Fibroblast of lung (primary cell): ENCODE measurements at places on chromosomes 5 and 9.

DNA sequence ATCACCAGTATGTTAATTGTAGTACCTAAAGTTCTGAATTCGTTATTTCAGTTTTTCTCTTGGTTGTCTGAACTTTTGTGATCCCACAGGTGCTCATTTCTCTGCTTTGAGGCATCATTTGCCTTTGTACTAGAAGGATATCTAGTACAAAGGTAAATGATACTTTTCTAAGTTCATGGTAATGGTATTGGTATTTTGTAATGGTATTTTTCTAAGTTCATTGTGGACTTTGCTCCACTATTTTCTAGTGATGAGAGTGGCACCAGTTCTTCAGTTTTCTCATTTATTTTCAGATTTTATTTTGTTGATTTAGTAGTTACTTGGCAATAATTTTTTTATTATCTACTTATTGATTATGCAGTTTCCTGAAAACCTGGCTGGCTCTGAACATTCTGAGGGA is 42.0 kb downstream of the RAB24 start:
- no peak for DNase-seq

GRCh38 chr9:17064558-17064957 is 70.3 kb upstream of the CNTLN start:
- DNase-seq: no peak

DNA sequence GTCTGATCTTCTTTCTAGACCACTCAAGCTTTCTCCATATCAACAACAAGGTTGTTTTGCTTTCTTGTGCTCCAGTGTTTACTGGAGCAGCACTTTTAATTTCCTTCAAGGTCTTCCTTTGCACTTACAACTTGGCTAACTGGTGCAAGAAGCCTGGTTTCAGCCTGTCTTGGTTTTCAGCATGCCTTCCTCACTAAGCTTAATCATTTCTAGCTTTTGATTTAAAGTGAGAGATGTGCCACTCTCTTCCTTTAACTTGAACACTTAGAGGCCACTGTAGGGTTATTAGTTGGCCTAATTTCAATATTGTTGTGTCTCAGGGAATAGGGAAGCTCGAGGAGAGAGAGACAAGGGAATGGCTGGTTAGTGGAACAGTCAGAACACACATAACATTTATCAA is 13.4 kb downstream of the AK3 start:
- DNase-seq: no peak

- DNase-seq: no peak
These were observed 54.3 kb downstream of the FBN2 start for GRCh38 chr5:128483738-128484137.

DNA sequence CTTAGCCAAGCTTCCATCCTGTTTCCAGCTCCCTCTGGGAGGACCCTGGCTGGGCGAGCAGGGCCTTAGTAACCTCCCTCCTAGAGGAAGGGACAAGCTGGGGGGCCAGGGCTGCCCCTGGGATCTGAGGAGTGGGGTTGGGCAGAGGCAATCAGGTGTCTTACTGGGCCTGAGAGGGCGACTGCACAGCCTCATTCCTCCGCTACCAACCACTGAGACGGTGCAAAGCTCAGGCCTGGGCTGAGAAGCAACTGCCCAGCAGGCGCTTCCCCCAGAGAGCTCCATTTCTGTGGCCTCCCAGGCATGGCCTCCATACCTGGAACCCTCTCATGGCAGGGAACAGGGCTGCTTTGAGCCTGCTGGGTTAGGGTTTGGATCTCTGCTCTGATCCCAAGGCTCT is 18.8 kb upstream of the GFPT2 start:
- no peak for DNase-seq

- no peak for DNase-seq
These were observed 120.2 kb downstream of the SSBP2 start for GRCh38 chr5:81630684-81631083.

- no peak for DNase-seq
These were observed 79.4 kb upstream of the ADRB2 start for GRCh38 chr5:148746826-148747535.

DNA sequence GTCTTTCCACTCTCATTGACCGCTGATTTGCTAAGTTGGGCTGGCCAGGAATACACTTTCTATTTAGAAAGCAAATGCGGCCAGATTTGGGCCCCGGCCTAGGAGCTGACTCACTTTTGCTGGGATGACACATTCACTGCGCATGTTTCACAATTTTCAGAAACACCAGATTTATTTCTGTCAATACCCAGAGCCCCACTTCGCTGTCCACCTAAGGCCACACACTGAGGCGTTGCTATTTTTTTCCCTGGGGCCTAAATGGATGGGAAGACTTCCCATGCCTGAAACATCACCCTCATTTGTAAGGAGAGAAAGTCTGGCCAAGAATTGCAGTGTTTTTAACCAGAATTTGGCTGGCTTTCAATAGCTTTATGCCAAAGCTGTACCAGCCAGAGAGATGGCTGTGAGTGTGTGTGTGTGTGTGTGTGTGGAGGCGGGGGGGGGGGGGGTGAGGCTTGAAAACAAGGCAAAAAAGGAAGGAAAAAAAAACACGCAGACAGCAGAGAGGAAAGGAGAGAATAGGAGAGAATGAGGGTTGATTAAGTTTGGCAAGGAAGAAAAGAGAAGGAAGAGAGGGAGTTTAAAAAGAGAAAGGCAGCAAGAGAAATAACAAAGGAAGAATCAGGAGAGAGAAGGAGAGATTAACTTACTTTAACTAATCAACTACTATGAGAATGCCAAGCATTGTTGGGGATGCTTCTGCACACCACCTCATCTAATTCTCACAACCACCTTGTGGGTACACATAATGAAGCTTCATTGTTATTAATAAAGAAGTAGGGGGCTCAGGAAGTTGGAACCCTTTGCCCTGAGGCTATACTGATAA is 261.4 kb upstream of the KLF4 start:
- DNase-seq: peak; percentile 100

- DNase-seq: peak; percentile 78
These were observed 142.6 kb downstream of the SAXO1 start for GRCh38 chr9:18890372-18890771.

- DNase-seq: no peak
These were observed 841 bp downstream of the CYSRT1 start for GRCh38 chr9:137225699-137226331.

DNA sequence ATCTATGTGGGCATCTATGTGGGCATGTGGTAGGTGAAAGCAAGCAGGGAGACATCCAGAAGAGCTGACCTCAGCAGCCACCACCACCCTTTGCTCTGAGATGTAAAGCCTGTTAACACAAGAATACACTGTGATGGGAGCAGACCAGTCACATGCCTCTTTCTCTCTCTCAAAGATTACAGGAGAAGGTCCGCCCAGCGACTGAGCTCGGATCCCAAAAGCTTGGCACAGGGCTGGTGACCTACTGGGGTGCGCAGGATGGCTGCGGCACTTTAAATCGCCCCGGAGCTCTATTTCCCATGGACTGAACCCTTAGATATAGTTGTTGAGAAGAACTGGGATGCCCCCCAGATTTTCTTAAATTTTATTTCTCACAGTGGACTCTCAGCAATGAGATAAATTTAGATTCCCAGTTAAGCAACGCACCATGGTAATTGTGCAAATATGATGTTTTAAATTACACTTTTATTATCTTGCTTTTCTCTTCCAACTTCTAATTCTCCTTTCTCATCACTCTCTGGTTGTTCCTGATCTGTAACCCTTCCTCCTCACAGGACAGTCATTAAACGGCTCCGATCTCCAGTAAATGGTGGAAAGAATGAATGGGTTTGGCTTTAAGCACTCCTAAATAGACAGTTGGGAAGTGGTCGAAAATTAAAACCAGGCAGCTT is 37.7 kb upstream of the ICE1 start:
- DNase-seq: no peak

DNA sequence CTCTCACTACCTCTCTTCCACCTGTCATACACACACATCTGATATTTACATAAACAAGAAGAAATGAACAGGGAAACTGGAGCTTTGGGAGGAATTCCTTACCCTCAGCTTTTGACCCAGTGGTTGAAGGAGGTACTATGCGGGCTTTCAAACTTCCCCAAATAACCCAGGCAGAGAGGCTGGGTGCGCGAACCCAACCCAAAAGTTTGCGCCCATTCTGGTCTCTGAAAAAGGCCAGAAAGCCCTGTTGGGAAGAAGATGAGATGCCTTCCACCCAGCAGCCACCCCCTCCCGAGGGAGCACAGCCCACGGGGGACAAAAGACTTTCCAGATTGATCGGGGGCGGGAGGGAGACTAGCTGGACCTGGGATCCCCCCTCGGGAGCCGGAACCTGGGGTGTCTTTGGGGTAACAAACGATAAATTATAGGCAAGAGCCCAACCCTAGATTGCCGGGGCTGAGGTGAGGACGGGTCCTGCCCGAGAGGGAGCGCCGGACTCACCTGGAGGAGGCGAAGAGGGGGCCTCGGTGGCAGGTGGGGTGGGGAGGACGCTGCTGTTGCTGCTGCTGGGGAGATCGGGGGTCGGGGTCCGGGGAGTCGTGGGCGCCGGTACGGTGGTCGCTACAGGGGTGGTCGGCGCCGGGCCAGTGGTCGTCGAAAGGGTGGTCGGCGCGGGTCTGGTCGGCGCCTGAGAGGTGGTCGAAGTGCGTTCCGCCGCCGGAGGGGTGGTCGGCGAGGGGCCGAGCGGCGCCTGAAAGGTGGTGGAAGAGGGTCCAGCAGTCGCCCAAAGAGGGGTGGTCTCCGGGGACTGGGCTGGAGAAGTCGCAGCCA is 798 bp downstream of the MEGF9 start:
- no peak for DNase-seq

DNA sequence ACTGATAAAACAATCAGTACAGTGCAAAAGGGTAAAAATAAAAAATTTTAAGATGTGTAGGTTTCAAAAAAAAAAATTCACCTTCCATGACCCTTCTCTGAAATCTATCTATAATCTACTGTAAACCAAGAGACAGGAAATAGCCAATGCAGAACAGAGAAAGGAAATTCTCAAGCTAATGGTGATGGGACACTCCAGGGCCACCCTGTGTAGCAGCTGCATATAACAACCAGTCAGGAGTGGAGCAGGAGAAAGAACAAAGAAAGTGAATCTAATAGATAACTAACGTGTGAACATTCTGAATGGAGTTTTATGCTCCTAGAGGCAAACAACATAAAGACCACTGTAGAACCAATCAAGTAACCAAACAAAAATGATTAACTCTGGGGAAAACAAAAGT is 16.6 kb downstream of the SPTLC1 start:
- no peak for DNase-seq

GRCh38 chr5:113574417-113574816 is 60.9 kb downstream of the YTHDC2 start:
- DNase-seq: peak; percentile 86

GRCh38 chr9:119185298-119185697 is 183.9 kb downstream of the BRINP1 start:
- no peak for DNase-seq
